ENCODE measurements at places on chromosomes 5 and 9. TPM values are rescaled to one million over a fixed set of nuclear protein-coding genes. Genes with fewer than 3 reads are reported as not detected.

The IL9 gene
- not detected for total RNA-seq

The CORO2A gene
- total RNA-seq, result 15.8 TPM

The EIF4E1B gene
- total RNA-seq, result 1.3 TPM

The SLC6A7 gene
- not detected for total RNA-seq

The C5orf46 gene
- total RNA-seq, result not detected

The PCDHB16 gene
- total RNA-seq, result 8.0 TPM

The STPG3 gene
- total RNA-seq, result not detected

The CNTRL gene
- 11.6 TPM for total RNA-seq

The RORB gene
- total RNA-seq, result 0.26 TPM

The MGAT4B gene
- total RNA-seq, result 147 TPM

The GRXCR2 gene
- total RNA-seq, result not detected

The CDH9 gene
- 0.79 TPM for total RNA-seq

DNA sequence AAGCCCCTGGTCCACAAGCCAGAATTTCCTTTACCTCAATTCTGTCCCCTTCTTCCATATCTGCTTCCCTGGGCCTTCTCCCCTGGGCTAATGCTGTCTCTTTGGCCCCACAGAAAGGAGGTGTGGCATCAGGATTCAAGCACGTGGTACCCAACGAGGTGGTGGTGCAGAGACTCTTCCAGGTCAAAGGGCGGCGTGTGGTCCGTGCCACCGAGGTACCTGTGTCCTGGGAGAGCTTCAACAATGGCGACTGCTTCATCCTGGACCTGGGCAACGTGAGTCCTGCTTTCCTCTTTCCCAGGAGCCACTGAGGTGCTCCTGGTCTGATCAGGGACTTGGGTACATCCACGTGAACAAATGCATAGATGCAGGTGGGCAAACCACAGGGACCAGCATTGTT is 42.6 kb downstream of the GSN start:
- H3K27me3 ChIP-seq, result no peaks in the 10 kb centered on the region
- H3K27ac ChIP-seq, result no peak overlapping the region
- peaks cover 2% of the 10 kb centered on the region for H3K36me3 ChIP-seq
- no peaks in the 10 kb centered on the region for H3K4me1 ChIP-seq

- no peak overlapping the region for H3K4me3 ChIP-seq
- DNase-seq, result peak; percentile 10
- no peak overlapping the region for H3K27ac ChIP-seq
- H3K27me3 ChIP-seq, result no peaks in the 10 kb centered on the region
- H3K36me3 ChIP-seq, result 0 out of 2 replicates have a peak, but pooled peaks cover 4% of the 10 kb centered on the region
- H3K4me1 ChIP-seq, result 0 out of 2 replicates have a peak, but pooled peaks cover 3% of the 10 kb centered on the region
Measured at GRCh38 chr9:114286146-114286679, 36.7 kb upstream of the ORM1 start.

DNA sequence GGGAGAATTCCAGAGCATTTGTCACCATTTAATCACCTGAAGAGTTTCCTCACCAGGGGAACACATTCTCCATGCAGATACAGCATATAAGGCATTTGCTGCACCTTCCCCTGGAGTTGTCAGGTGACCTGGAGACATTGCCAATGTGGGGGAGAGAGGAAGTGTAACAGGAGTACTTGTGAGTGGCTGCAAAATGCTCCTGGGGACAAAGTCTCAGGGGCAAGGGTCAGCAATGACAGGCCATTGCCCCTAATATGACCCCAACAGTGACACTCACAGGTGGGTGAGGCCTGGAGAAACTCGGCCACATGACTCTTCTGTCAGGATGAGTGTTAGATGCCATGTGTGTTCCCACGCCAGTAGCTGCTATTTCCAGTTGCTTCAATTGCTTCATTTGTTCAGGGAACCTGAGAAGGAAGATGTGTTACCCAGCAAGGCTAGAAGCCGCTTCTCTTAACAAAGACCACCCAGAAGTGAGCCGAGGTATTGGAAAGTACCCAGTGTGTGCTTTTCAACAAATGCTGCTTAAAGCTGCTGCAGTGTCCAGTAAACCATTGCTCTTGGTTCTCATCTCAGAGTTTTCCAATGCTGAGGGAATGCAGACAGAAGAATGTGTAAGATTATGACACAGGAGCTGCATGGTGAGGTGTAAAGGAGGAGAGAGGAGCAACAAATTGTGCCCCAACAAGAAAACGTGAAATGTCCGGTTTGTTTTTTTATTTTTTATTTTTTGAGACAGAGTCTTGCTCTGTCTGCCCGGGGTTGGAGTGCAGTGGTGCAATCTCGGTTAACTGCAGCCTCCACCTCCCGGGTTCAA is 128.2 kb upstream of the SLC44A1 start:
- no peak overlapping the region for H3K27ac ChIP-seq
- H3K36me3 ChIP-seq, result peaks cover 6% of the 10 kb centered on the region
- H3K4me1 ChIP-seq, result peaks cover 5% of the 10 kb centered on the region

DNA sequence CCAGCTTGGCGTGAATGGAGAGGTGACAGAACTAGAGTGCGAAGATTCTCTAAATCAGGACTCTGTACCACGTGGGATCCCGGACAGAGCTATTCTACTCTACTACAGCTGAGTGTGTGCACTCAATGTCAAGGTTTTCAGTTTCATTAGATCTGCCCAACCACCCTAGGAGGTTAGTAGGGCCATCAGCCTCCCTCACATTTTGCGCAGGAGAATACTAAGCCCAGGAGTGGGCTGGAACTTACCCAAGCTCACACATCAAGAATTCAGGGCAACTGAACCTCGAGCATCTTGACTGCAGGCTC is 68.3 kb upstream of the TBC1D2 start:
- H3K27ac ChIP-seq, result no peak overlapping the region
- no peaks in the 10 kb centered on the region for H3K36me3 ChIP-seq
- no peak for DNase-seq
- no peaks in the 10 kb centered on the region for H3K4me1 ChIP-seq

DNA sequence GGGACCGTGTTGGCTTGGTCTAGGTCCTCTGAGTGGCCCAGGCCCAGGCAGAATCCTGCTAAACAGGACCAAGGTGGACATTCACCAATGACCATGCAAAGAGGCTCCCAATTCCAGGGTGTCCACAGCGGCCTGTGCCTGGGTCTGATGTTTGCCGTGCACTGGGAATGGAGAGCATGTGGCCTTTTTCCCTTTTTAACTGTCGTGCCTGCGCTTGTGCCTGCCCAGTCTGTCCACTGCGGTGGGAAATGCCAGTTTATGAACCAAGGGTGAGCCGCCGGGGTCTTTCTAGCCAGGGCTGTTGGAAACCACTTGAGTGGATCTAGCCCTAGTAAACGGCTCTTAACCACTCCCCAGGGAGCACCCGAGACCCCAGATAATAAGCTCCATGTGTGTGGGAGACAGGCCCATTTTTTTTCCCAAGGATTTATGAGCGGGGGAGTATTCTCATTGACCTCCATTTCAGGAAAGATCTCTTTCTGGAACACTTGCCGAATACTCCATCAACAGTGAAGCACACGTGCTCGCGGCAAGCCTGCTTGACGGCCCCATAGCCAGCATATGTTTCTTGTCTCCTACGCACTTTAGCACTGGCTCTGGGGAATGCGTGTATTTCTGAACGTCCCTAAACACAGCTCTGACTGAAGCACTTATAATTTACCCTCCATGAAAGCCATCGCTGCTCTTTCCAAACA is 93.2 kb upstream of the PHYKPL start:
- H3K4me3 ChIP-seq, result no peak overlapping the region
- no peak for DNase-seq
- H3K36me3 ChIP-seq, result no peaks in the 10 kb centered on the region
- no peak overlapping the region for H3K27ac ChIP-seq
- H3K4me1 ChIP-seq, result no peaks in the 10 kb centered on the region
- H3K27me3 ChIP-seq, result no peaks in the 10 kb centered on the region

DNA sequence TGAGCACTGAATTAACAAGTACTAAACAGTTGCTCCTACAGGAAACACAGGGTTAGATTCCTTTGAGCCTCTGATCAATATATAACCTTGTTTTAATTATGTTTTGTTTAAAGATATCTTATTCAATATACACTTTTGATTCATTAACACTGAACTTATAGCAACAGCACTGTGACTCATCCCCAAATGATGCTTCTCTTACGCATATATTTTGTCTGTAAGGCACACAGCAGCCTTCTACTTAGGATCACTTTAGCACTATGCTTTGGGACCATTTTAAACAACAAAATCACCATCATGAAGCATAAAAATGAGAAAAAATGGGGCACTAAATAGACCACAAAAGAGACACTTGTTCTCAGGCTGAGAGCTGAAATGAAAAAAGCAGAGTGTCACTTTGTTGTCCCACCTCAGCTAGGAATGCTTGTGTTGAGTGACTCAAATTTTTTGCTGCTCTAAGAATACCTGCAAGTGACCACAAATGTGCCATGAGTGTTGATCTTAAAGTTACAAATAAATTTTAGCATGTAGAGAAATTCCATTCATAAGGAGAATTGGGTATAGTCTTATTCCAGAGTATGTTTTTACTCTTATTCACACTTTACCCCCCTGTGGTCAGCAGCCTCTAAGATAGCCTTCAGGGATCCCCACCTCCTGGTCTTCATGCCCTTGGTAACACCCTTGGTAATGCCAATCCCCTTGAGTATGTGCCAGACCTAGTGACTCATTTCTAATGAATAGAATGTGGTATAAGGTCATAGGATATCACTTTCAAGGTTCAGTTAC is 252.7 kb upstream of the IL12B start:
- no peak for DNase-seq
- no peak overlapping the region for H3K4me3 ChIP-seq
- H3K27me3 ChIP-seq, result no peaks in the 10 kb centered on the region
- H3K4me1 ChIP-seq, result no peaks in the 10 kb centered on the region

DNA sequence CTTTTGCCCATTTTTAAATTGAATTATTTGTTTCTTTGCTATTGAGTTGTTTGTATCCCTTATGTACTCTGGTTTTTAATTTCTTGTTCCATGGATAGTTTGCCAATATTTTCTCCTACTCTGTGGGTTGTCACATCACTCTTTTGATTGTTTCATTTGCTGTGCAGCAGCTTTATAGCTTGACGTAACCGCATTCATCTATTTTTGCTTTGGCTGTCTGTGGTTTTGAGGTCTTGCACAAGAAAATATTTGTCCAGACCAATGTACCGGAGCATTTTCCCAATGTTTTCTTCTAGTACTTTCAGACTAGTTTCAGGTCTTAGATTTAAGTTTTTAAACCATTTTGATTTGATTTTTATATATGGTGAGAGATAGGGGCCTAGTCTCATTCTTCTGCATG is 36.2 kb upstream of the ZNF366 start:
- peaks cover 4% of the 10 kb centered on the region for H3K36me3 ChIP-seq
- H3K4me3 ChIP-seq, result no peak overlapping the region
- no peaks in the 10 kb centered on the region for H3K27me3 ChIP-seq
- no peak for DNase-seq
- no peaks in the 10 kb centered on the region for H3K4me1 ChIP-seq
- H3K27ac ChIP-seq, result no peak overlapping the region

- no peak overlapping the region for H3K4me3 ChIP-seq
- no peaks in the 10 kb centered on the region for H3K36me3 ChIP-seq
- H3K4me1 ChIP-seq, result no peaks in the 10 kb centered on the region
Measured at GRCh38 chr5:158534203-158534602, 565.5 kb downstream of the EBF1 start.

GRCh38 chr5:27818888-27819287 is 780.5 kb upstream of the CDH9 start:
- no peak overlapping the region for H3K4me3 ChIP-seq
- no peaks in the 10 kb centered on the region for H3K27me3 ChIP-seq

- H3K4me3 ChIP-seq, result no peak overlapping the region
- no peak for DNase-seq
- peaks cover 9% of the 10 kb centered on the region for H3K4me1 ChIP-seq
- no peaks in the 10 kb centered on the region for H3K36me3 ChIP-seq
- H3K27ac ChIP-seq, result no peak overlapping the region
Measured at GRCh38 chr5:153777681-153778581, 260.8 kb downstream of the FAM114A2 start.

DNA sequence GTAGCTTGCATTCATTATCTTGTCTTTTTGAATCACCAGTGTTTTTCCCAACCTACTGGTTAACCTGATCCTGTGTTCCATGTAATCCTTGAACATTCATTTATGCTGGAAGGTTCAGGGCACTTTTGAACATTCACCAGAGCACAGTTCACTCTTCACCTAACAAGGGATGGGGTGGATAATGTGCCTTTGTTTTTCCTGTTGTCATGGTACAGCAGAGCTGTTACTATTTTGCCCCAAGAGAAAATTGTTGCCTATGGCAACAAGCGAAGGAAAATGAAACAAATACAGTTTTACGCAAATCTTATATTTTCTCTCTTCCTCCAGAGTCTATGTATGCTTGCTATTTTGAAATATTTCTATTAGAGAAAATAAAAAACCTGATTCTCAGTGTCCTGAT is 60.3 kb upstream of the RIOK2 start:
- no peak for DNase-seq
- H3K36me3 ChIP-seq, result peaks cover 19% of the 10 kb centered on the region
- no peaks in the 10 kb centered on the region for H3K27me3 ChIP-seq
- no peak overlapping the region for H3K4me3 ChIP-seq

DNA sequence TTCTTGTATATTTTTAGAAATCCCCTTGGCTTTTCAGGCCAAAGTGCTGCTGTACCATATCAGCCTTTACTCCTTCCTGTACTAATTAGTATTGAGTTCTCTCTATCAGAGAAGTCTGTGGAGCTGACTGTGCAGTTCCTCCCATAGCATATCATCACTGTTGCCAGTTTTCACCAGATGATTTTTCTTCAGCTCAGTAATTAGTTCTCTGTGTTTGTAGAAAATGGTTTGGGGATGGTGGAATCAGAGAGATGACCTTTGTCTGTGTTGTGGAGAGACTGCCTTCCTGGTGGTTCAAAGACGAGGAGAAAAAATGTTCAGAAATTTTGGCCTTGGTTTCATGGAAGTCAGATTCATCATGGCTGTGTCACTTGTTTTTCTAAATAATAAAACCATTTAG is 227.5 kb upstream of the ACTBL2 start:
- no peak overlapping the region for H3K27ac ChIP-seq
- no peak overlapping the region for H3K4me3 ChIP-seq
- H3K36me3 ChIP-seq, result no peaks in the 10 kb centered on the region
- DNase-seq, result no peak
- H3K27me3 ChIP-seq, result no peaks in the 10 kb centered on the region

- H3K27ac ChIP-seq, result no peak overlapping the region
- H3K4me3 ChIP-seq, result no peak overlapping the region
- H3K27me3 ChIP-seq, result no peaks in the 10 kb centered on the region
- no peaks in the 10 kb centered on the region for H3K4me1 ChIP-seq
- no peaks in the 10 kb centered on the region for H3K36me3 ChIP-seq
Measured at GRCh38 chr9:19946441-19947109, 157.7 kb upstream of the SLC24A2 start.

DNA sequence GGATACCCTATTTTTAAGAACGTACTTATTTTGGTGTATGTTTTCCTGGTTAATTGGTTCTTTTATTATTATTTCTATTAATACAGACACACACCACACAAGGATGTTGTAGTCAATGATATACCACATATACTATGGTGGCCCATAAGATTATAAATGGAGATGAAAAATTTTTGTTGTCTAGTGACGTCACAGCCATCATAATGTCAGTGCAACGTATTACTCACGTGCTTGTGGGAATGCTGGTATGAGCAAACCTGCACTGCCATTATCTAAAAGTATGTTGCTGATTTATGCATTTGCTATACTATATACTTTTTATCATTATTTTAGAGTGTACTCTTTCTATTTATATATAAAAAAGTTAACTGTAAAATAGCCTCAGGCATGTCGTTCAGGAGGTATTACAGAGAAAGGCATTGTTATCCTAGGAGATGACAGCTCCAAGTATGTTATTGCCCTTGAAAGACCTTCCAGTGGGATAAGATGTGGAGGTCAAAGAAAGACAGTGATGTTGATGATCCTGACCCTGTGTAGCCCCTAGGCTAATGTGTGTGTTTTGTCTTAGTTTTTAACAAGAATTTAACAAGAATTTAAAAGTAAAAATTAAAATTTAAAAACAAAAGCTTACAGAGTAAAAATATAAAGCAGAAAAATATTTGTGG is 65.6 kb upstream of the SGCD start:
- no peak overlapping the region for H3K4me3 ChIP-seq
- no peak overlapping the region for H3K27ac ChIP-seq
- no peak for DNase-seq
- no peaks in the 10 kb centered on the region for H3K36me3 ChIP-seq
